AG10803 (cell line): ENCODE measurements at places on chromosomes 7 and 10.

DNA sequence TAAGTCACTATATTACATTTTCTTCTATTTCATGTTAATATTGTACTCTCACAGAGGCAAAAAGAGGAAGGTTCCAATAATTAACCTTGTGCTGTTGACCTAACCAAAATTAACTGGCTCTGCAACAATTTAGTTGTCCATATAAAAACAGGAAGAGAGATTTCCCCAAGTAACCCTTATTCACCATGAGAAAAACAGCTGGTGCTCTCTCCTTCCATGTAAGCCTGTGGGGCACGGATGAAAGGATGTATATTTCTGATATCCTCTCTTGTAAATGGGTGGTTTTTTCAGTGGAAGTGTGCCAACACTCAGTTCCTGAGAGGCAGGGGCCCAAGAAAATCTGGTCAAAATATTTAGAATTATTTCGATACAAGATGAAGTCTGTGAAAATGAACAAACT lies 358.1 kb downstream of the CRPPA start:
- no peak for DNase-seq

DNA sequence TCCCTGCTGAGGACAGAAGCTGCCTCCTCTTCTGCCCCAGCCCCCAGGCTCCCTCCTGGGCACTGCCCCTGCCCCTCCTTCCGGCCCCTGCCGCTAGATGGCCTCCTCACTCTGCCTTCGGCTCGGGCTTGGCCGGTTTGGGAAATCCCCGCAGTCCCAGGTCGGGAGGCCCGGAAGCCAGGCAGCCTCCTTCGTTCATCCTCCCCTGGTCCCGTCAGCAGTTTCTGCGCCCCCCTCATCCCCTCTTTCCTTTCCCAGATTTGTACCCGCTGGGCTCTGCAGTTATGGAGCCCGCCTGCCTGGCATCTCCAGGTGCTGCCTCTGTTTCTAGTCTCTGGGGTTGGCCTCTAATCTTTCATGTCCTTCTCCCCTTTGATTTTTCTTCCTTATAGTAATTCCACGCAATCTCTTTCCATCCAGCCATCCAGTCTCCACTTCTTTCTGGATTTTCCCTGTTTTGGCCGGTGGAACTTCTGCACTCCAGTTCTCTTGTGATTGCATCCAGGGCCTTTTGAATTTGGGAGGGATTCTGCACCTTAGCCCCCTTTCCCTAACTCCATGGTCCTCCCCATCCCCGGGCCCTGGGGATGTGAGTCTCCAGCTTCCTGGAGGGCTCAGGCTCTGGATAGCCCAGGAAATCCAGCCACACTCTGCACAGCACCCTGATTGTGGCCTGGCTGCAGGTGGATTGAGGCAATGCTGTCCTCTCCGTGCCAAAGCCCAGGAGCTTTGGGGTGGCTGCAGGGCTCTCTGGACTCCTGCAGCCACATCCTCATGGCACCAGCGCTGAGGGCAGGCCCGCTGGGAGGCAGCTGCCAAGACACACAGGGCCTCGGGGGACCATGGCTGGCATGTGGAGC lies 3.3 kb upstream of the SHH start:
- peak; percentile 18 for DNase-seq

- no peak for DNase-seq
These were observed 84.0 kb downstream of the NSUN6 start for GRCh38 chr10:18567343-18567856.

DNA sequence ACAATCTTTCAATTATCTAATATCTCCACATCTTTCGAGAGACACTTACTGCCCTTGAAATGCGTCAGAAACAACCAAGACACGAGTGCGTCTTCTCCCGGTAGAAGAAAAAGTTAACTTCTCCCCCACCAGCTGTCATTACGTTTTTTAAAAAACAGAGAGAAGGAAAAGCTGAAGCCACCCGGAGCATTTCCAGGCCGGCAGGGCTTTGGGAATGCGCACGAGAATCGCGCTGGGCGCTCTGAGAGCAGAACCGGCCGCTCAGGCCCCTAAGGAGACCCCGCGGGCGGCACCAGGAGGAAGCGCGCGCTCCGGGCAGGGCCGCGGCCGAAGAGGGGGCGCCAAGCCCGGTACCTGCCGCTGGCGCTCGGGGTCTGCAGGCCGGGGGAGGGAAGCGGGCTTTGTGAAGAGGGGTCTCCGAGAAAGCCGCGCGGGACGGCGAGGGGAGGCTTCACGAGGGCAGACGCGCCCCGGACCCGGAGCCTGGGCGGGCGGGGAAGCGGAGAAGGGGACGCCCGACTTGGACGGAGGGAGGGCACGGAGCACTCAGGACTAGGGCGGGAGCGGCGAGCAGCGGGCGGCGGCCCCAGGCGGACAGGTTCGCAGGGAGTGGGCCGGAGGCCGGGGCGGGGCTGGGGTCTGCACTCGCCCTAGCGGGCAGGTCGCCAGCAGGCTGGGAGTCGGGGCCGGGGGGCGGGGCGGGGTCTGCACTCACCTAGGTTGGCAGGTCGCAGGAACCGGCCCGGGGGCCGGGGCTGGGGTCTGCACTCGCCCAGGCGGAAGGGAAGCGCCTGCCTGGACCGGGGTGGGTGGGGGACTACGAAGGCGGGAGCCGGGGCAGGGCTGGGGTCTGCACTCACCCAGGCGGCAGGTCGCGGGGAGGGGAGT lies 932 bp downstream of the ESYT2 start:
- peak; percentile 28 for DNase-seq

GRCh38 chr7:46663025-46663424 lies 742.0 kb upstream of the IGFBP3 start:
- DNase-seq: no peak

- DNase-seq: no peak
These were observed 9.9 kb upstream of the PRKAG2 start for GRCh38 chr7:151886783-151887182.

GRCh38 chr7:27101171-27101956 lies 1.1 kb downstream of the HOXA2 start:
- DNase-seq: no peak

DNA sequence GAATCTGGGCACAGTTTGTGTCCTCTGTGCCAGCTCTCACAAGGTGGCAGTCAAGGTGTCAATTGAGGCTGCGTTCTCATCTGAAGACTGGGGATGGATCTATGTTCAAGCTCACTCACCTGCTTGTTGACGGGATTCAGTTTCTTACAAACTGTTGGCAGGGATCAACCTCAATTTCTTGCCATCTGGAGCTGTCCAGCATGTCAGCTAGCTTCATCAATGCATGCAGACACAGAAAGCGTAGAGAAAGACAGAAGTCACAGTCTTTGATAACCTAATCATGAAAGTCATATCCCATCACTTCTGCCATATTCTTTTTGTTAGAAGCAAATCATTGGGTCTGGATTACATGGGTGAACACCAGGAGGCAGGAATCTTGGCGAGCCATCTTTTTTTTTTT lies 32.0 kb upstream of the WAPL start:
- no peak for DNase-seq
